ENCODE measurements at places on chromosomes 3 and 15. TPM values are rescaled to one million over a fixed set of nuclear protein-coding genes. Genes with fewer than 3 reads are reported as not detected.

GOLGA8J gene
- not detected for total RNA-seq

BFSP2 gene
- 0.41 TPM for total RNA-seq

C3orf70 gene
- 2.8 TPM for total RNA-seq

RASGRP1 gene
- total RNA-seq: 12.5 TPM

CLSTN2 gene
- 12.0 TPM for total RNA-seq

GHRL gene
- 1.2 TPM for total RNA-seq

SLC7A14 gene
- total RNA-seq: not detected

FBXO45 gene
- 7.0 TPM for total RNA-seq

KCNMB2 gene
- total RNA-seq: 4.4 TPM

TMEM202 gene
- total RNA-seq: not detected

ACP3 gene
- total RNA-seq: 67.8 TPM

XCR1 gene
- 1.4 TPM for total RNA-seq

EFCC1 gene
- 3.7 TPM for total RNA-seq

DNA sequence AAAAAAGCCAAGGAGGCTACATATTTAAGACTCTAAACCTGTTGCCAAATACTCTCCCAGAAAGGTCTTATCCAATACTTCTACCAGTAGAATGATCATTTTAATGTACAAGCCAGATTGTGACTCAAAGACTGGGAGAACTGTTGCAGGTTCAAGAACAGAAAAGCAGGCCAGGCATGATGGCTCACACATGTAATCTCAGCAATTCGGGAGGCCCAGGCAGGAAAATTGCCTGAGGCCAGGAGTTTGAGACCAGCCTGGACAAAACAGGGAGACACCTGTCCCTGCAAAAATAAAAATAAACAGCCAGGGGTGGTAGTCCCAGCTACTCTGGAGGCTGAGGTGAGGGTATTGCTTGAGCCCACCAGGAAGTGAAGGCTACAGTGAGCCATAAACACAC is 17.8 kb upstream of the THUMPD3 start:
- no peaks in the 10 kb centered on the region for H3K27me3 ChIP-seq
- no peak overlapping the region for H3K27ac ChIP-seq
- no peaks in the 10 kb centered on the region for H3K36me3 ChIP-seq
- peaks cover 3% of the 10 kb centered on the region for H3K4me1 ChIP-seq
- no peak for DNase-seq
- H3K4me3 ChIP-seq: no peak overlapping the region

- no peak overlapping the region for H3K4me3 ChIP-seq
- no peak for DNase-seq
- H3K27me3 ChIP-seq: no peaks in the 10 kb centered on the region
- H3K4me1 ChIP-seq: no peaks in the 10 kb centered on the region
- no peaks in the 10 kb centered on the region for H3K36me3 ChIP-seq
- H3K27ac ChIP-seq: no peak overlapping the region
Measured at GRCh38 chr15:88864861-88865497, 30.4 kb downstream of the HAPLN3 start.

DNA sequence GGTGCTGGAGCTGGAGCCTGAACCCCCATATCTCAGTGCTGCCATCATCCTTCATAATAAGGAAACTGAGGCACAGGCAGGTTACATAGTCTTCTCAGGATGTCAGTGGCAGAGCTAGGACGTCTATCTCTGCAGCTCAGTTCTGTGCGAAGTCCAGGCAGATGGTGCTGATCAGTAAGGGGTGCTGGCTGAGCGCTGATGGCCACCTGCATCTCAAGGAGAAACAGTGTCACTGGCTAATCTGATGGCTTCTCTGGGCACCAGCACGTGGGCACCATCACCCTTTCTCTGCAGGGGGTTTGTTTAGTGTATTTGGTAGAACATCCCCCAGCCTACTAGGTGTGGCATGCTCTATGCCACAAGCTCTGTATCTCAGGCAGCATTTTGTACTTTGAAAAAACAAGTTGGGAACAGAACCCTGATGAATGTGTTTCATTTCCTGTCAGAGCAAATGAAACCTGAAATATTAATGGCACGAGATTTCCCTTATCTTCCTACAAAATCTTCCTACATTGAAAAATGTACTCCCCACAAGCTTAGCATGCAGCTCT is 35.1 kb downstream of the APBA2 start:
- DNase-seq: no peak
- no peak overlapping the region for H3K4me3 ChIP-seq
- no peaks in the 10 kb centered on the region for H3K27me3 ChIP-seq
- H3K4me1 ChIP-seq: no peaks in the 10 kb centered on the region
- H3K27ac ChIP-seq: no peak overlapping the region

DNA sequence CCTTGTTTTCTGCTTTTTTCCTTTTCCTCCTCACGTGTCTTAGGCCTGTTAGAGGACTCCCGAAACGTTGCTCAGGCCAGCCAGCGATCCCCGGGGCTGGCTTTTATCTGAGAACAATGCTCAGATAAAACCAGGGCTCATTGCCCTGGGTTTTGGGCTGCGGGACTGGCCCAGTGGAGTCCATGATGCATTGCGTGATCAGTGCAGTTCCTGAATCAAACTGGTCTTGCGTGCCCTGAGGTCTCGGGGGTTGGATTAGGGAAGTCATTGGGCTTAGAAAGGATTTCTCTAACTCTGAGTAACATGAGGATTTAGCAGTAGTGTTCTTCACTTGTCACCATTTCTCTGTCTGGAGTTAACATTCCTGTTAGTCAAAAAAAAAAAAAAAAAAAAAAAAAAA is 66.3 kb downstream of the CCR1 start:
- H3K27ac ChIP-seq: no peak overlapping the region
- no peaks in the 10 kb centered on the region for H3K36me3 ChIP-seq
- no peak for DNase-seq
- no peaks in the 10 kb centered on the region for H3K4me1 ChIP-seq

DNA sequence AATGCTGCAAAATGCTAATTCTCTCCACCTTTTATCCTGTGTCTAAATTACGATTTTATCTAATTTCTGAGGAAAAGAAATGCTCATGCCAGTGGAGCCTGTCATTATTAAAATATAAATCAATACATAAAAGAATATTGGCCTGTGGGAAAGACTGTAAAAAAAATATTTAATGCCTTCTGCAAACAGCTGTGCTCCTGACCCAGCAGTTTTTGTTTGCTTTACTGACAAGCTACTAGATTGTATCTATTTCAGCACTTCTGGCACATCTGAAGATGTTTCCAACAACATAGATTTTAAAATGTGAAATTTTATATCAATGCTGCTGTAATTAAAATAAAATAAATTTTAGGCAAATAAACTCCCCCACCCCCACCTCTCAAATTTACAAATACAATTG is 493.6 kb upstream of the AGTR1 start:
- H3K36me3 ChIP-seq: no peaks in the 10 kb centered on the region
- no peak overlapping the region for H3K27ac ChIP-seq
- DNase-seq: no peak

GRCh38 chr3:161560008-161560637 is 63.5 kb downstream of the OTOL1 start:
- no peaks in the 10 kb centered on the region for H3K4me1 ChIP-seq
- no peak overlapping the region for H3K4me3 ChIP-seq
- no peak overlapping the region for H3K27ac ChIP-seq
- DNase-seq: peak; percentile 63
- no peaks in the 10 kb centered on the region for H3K36me3 ChIP-seq
- no peaks in the 10 kb centered on the region for H3K27me3 ChIP-seq

DNA sequence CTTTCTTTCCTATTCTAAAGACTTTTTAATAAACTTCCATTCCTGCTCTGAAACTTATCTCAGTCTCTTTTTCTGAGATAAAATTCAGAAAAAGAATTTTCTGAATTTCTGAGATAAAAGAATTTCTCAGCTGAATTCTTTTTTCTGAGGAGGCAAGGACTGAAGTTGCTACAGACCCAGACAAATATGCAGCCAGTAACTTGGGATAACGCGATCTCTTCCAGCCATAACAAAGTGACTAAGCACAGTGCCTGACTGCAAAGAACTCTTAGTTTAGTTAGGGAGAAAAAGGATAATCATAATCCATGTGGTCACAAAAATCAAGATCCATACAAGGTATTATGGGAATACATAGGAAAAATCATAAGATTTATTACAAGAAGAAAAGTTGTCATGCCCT is 222.0 kb upstream of the GAP43 start:
- H3K27ac ChIP-seq: no peak overlapping the region
- DNase-seq: no peak
- no peaks in the 10 kb centered on the region for H3K4me1 ChIP-seq

- H3K27ac ChIP-seq: no peak overlapping the region
- DNase-seq: no peak
- no peaks in the 10 kb centered on the region for H3K4me1 ChIP-seq
Measured at GRCh38 chr3:172585954-172586353, 62.7 kb upstream of the TNFSF10 start.

- H3K27me3 ChIP-seq: no peaks in the 10 kb centered on the region
- H3K27ac ChIP-seq: no peak overlapping the region
- no peaks in the 10 kb centered on the region for H3K4me1 ChIP-seq
- DNase-seq: no peak
Measured at GRCh38 chr3:193237030-193237429, 4.0 kb upstream of the PLAAT1 start.

GRCh38 chr3:126850370-126851085 is 132.4 kb upstream of the PLXNA1 start:
- no peak overlapping the region for H3K27ac ChIP-seq
- peaks cover 3% of the 10 kb centered on the region for H3K4me1 ChIP-seq

- no peaks in the 10 kb centered on the region for H3K27me3 ChIP-seq
- no peak overlapping the region for H3K4me3 ChIP-seq
- H3K27ac ChIP-seq: no peak overlapping the region
- no peaks in the 10 kb centered on the region for H3K36me3 ChIP-seq
- DNase-seq: no peak
Measured at GRCh38 chr3:23099677-23100076, 103.5 kb upstream of the UBE2E2 start.

DNA sequence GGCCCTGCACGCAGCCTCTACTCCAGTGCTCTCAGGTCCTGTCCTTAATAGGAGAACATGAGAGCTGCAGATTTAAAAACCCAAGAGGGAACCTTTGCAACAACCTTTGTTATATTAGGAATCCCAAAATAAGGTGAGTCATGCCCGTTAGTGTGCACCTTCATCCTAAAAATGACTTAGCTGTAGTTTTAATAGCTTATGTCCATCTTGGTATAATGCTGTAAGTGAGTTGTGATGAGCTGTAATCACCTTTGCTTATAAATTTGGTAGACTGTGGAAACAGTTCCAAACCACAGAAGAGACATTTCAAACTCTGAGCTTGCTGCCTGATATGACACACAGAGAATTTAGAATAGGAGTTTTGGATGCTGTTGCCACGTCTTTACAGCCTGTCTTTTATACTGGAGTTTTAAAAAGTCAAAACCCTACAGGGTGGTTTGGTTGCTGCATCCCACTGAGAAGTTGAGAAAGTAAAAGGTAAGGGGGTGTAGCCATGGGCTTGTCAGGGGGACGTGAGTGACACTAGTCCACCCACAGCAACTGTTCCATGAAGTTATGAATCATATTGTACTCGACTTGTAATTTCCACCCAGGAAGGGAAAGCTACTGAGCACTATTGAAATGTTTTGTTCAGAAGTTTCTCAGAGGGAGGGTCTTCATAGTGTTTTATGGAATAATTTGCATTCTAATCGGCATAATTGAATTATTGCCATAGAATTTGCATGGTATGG is 27.4 kb upstream of the CD47 start:
- H3K27me3 ChIP-seq: no peaks in the 10 kb centered on the region
- H3K27ac ChIP-seq: no peak overlapping the region
- H3K4me3 ChIP-seq: no peak overlapping the region
- no peaks in the 10 kb centered on the region for H3K36me3 ChIP-seq
- H3K4me1 ChIP-seq: peaks cover 2% of the 10 kb centered on the region

DNA sequence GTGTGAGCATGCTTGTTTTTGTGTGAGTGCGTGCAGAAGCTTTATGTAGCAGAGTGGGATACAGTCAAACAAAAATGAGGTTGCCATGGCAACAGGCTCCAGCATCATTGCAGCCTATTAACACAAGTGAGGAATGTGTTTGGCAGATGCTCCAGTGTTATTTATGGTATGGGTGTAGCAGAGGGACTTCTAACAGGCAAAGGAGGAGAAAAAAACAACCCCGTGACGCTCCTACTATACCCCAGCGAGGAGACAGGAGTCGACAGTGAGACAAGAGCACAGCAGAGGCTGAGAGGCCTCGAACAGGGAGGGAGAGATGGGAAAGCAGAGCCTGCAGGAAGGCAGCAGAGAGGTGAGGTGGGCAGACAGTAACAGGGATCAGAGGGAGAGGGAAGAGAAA is 4.9 kb downstream of the ADCY5 start:
- no peak overlapping the region for H3K27ac ChIP-seq
- no peak overlapping the region for H3K4me3 ChIP-seq
- H3K27me3 ChIP-seq: no peaks in the 10 kb centered on the region

GRCh38 chr3:61877359-61878138 is 316.2 kb downstream of the PTPRG start:
- H3K4me3 ChIP-seq: peak overlapping the region; percentile 20
- no peaks in the 10 kb centered on the region for H3K36me3 ChIP-seq
- DNase-seq: peak; percentile 65
- H3K27ac ChIP-seq: no peak overlapping the region
- no peaks in the 10 kb centered on the region for H3K27me3 ChIP-seq

GRCh38 chr3:156611870-156612494 is 57.1 kb upstream of the SSR3 start:
- no peaks in the 10 kb centered on the region for H3K27me3 ChIP-seq
- no peaks in the 10 kb centered on the region for H3K4me1 ChIP-seq
- H3K36me3 ChIP-seq: no peaks in the 10 kb centered on the region
- no peak overlapping the region for H3K27ac ChIP-seq
- no peak overlapping the region for H3K4me3 ChIP-seq
- no peak for DNase-seq

GRCh38 chr3:8734908-8735307 is 1.3 kb downstream of the CAV3 start:
- no peaks in the 10 kb centered on the region for H3K36me3 ChIP-seq
- DNase-seq: no peak
- no peaks in the 10 kb centered on the region for H3K4me1 ChIP-seq

DNA sequence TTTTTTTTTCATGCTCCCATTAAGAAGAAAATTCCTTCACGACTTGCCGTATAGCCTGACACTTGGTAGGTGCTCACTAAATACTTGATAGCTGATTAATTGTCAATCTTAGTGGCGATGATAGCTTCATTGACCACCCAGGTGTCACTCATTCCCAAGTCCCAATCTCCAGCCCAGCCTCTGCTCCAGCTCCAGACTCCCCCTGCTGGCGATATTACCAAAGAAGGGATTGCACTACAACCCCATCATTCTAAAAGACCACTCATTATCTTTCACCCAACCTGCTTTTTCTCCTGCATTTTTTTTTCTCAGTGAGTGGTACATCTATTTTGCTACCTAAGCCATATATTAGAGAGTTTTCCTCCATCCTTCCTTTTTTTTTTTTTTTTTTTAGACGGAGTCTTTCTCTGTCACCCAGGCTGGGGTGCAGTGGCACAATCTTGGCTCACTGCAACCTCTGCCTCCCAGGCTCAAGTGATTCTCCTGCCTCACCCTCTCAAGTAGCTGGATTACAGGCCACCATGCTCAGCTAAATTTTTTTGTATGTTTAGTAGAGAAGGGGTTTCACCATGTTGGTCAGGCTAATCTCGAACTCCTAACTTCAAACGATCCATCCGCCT is 19.5 kb upstream of the COMMD2 start:
- H3K4me1 ChIP-seq: no peaks in the 10 kb centered on the region
- no peaks in the 10 kb centered on the region for H3K36me3 ChIP-seq
- DNase-seq: peak; percentile 31
- H3K27me3 ChIP-seq: no peaks in the 10 kb centered on the region
- H3K4me3 ChIP-seq: no peak overlapping the region
- no peak overlapping the region for H3K27ac ChIP-seq

Data from kidney (tissue), 22 donors.